Lower lobe of right lung (tissue), 2 donors: ENCODE measurements at places on chromosomes 1 and 21. TPM values are rescaled to one million over a fixed set of nuclear protein-coding genes. Genes with fewer than 3 reads are reported as not detected.

DNA sequence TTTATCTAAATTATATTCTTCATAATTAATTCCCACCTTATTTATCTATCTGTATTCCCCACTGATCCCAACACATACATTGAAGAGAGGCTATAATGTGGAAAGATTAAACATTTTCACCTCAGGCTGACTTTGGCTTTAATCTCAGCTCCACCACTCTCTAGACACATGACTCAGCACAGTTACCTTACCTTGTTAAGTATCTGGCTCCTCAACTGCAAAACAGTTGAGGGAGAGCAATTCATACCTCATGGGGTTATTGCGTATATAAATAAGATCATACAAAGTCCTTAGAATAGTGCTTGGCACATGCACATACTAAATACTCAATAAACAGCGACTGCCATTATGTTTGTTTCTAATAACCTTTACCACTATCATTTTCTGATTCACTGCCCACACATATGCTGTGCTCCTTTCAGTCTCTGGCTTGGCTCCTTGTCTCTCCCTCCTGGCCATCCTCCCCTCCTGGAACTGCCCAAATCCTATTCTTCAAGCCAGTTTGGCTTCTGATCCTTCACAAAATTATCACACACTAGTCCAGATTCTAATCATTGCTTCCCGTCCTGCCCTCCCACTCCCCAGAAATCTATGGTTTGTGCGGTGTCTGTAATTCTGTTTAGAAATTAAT lies 50.1 kb downstream of the BCL9 start:
- DNase-seq: no peak

DNA sequence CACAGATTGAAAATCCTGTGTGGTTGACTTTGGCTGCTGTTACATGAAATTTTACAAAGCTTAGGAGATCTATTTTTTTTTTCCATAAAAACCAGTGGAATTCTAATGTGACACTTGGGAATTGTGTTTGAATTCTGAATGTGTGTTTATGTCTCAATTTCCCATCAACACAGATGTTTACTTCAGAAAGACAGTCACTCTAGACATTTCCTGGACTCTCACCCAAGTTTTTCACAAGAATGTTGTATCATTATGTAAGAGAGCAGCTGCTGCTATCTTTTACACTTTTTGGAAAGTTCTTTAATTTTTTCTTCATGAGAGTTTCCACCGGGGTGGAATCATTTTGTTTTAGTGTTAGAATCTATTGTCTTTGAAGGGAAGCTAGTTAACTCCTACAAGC lies 210.1 kb downstream of the GIPC2 start:
- DNase-seq: no peak

Gene CHI3L1
- total RNA-seq: 22.2 TPM

Gene TYW3
- total RNA-seq: 21.6 TPM

- no peak for DNase-seq
Measured at GRCh38 chr1:104466068-104466467, 716.4 kb downstream of the AMY1C start.

- no peak for DNase-seq
Measured at GRCh38 chr1:114458237-114458777, 52.7 kb downstream of the TRIM33 start.

DNA sequence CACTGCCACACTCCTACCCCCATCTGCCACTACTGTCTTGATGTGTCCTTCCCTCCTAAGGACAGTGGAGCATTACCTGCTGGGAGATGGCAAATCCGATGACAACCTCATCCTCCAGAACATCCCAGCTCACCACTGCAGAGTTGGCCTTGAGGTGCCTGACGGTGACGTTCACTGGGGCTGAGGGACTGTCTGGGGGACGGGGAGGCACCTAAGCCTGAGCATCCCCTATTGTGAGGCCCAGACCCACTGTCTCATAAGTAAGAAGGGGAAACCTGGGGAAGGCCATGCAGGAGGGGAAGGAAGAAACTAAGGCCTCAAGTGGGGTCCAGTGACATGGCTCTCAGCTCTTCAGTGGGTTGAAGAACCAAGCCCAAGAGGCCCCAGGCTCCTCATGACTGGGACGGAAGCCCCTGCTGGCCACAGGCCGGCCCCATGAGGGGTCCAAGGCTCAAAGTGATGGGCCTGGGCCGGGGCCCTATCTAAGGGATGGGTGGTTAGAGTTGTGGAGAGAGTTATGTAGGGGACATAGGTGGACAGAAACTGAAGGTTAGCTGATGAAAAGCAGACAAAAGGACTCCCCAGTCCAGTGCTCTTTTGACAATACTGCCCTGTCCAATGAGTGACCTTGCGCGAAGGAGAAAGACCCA lies 1.8 kb downstream of the FNDC5 start:
- no peak for DNase-seq

DNA sequence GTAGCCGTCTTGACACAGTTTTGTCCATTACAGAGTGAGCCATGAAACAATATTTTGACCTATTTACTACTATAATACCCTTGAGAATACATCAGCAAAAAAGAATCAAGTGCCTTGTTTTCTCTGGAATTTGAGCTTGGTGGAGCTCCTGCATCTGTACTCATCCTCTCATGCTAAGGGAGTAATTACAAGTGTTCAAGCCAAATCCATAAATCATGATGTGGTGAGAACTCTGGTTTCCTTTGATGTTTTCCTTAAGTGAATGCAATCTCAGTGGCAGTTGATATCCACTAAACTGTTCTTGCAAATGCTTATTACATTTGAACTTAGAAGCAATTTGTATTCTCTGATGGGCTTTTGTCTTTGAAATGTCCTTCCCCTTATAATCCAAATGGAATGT lies 824.6 kb upstream of the TMPRSS15 start:
- no peak for DNase-seq

Gene JAM2
- 36.2 TPM for total RNA-seq

DNA sequence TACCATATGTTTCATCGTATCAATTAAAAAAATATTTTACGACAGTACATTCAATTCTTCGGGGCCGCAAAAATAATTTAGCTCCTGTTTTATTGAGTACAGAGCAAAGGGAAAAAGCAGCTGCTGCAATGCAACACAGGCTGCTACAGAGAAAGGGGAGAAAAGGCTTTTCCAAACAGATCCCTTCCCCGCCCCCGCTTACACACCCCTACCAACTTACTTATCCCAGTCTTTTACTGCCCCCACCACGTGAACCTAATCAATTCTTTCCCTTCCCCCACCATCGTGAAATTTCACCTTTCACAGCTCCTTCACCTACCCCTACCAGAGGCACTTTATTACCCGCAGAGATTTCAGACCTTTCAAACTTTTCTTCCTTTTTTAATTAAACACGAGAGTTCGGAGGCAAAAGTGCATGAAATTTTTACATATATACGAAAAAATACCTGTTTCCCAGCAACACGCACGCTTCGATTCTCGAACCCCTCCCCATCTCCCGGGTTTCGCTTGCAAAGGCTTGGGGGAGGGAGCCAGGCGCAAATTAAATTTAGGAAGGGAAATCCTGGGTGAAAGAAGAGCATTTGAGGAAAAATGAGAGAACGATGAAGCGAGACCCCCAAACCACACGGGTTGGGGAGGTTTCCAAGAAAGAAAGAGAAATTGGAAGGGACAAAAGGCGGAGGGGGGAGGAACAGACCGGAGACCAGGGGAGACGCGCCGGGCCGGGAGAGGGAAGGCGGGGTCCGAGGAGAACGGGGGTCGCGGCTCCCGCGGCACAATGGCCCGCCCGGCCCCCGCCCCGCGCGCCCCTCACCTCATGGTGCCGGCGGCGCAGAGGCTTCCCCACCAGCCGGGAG lies 823 bp downstream of the ENAH start:
- DNase-seq: no peak

GRCh38 chr1:49298304-49298703 lies 521.6 kb upstream of the BEND5 start:
- DNase-seq: no peak

Gene C1QTNF12
- total RNA-seq: 1.2 TPM

DNA sequence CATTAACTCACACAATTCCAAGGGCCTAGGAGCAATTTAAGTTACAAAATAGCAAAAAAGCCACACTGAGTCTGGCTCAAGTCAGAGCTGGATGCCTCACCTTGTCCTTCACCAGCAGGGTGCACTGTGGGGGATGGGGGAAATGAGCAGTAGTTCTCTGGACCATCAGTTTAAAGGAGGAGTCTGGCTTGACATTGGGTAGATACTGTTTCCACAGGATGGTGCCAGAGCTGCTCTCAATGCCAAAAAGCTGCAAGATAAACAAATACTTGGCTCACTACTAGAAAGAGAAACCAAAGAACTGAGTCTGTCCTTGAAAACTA lies 18.8 kb downstream of the EMC1 start:
- no peak for DNase-seq

DNA sequence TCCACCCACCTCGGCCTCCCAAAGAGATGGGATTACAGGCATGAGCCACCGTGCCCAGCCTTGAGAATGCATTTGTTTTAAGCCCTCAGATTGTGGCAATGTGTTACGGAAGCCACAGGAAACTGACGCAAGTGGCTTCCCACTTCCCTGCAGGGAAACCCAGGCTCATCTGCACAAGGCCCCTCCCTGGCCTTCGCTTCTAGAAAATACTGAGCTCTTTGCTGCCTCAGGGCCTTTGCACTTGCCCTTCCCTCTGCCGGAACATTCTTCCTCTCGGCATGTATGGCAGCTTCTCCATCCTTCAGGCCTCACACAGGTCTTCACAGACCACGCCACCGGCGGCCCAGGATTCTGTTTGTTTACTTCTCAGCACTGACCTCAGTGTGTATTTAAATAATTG lies 137.0 kb upstream of the TMEM51 start:
- DNase-seq: no peak

Gene LIPI
- total RNA-seq: not detected

DNA sequence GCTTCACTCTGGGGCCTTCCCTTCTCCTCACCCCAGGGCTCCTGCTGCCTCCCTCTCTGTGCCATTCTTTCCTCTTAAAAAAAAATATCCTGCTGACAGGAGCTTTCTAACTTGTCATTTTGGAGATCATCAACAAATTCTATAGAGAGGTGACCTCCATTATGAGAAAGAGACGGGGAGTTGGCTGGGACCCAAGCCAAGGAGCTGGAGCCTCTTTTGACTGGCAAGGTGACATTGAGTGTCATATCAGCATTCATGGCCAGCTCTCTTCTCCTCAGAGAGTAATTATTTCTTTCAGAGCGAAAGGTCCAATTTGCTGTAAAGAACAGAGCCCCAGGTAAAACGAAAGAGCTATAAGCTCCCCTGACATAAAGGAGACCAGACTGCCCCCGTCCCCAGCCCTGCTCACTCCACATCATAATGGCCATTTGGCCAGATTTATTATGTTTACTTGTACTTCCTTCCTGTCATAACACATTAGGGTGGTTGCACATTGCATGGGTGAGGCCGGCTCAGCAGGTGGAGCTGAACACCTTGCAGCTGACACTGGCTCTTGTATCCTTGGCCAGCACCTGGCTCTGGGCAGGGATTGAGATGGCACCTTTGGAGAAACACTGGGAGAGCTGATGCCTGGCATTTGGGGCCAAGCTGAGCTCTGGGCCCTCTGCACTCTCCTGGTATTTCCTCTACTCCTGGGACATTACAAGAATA lies 404.0 kb upstream of the VAMP3 start:
- no peak for DNase-seq

DNA sequence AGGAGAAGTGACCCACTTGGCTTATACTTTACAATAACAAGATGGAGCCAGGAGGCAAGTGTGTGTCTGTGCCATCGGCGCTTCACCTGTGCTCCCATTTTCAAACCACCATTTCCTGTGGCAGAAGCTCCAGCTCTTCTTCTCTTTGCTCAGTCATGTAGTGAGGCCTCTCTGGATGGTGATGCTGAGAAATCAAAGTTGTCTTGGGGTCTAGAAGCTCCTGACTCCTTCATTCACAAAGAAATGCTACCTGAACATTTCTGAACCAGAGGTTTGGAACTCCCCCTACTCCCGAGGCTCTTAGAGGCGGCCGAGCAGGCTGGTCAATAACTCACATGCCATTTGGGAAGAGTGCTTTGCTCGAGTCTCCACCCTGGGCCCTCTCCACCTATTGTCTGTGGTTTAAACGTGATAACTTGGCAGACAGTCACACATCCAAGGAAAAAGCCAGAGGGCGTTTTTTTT lies 18.0 kb downstream of the SLAMF1 start:
- DNase-seq: no peak

Gene QSOX1
- total RNA-seq: 241 TPM

GRCh38 chr1:101044259-101044658 lies 18.7 kb upstream of the DPH5 start:
- no peak for DNase-seq

- no peak for DNase-seq
Measured at GRCh38 chr1:189211742-189212141, 1265.9 kb downstream of the BRINP3 start.
